NCI-H1930 (cell line): ENCODE measurements at places on chromosomes 16 and 17.

- no peak for DNase-seq
These were observed 309 bp downstream of the DNAH2 start for GRCh38 chr17:7717756-7718350.

DNA sequence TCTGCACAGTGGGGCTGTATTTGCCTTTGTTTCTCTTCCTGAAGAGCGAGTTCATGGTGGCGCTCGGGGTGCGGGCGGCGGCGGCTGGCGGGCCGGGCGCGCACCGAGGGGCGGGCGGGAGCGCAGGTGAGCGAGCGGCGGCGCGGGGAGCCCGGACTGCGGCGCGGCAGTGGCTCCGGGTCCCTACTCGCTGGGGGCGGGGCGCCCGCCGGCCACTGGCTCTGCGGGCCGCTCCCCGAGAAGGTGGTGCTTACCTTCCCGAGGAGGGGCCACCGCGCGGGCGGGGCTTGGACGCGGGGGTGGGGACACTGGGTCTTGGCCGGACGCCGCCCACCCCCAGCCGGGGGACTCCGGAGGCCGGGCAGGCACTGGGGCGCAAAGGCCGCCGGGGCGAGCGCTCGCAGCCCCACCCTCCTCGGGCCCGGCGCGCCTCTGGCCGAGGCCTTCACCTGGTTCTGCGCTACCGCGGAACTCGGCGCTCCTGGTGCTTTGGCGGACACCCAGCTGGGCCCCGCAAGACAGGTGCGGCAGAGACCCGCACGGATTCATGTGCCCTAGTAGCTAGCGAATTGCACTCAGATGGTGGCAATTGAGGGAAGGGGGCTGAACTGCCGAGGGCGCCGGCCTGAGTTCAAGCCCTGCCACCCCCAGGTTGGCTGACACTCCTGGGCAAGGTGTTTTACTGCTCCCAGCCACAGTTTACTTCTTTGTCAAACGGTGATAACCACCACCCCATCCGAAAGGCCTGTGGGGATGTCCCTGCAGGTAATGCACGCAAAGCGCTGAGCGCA is at the start of gene PPL:
TSS of gene PPL (minus strand) at position 158 of the 791 bp plus-strand sequence. CDS start at position 55, 103 bp downstream.
- DNase-seq: peak; percentile 97

- DNase-seq: no peak
These were observed 5.1 kb upstream of the KLHL36 start for GRCh38 chr16:84643180-84643583.

DNA sequence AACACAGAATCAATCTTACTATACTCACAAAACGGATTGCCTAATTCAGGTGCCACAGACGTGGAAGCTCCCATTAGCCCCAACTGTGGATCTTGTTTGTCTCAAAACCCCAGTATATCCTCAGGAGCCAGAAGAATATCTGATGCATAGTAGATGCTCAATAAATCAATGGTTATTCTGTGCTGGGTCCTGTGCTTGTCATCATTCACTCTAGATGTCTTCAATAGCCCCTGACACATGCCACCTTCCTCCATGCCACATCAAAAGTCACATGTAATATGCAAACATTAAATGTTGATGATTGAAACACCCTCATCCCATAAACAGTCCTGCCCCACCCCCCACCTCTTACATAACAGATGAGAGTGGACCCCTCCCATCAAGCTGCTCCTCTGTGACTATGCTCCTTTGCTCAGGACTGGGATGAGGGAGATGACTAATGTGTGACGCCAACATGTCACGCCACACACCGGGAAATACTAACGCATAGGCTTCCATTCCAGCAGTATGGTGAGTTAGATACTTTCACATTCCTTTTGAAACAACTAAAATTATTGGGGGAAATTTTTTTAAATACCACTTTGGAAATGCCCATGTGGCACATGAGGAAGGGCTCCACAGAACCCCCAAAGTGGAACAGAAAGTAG is 267.6 kb upstream of the SDK2 start:
- DNase-seq: no peak

- peak; percentile 32 for DNase-seq
These were observed 34.4 kb downstream of the HNF1B start for GRCh38 chr17:37710344-37710886.

- no peak for DNase-seq
These were observed 1.3 kb downstream of the ZNF750 start for GRCh38 chr17:82838386-82839063.

GRCh38 chr17:81123052-81124048 is 42.0 kb upstream of the PVALEF start:
- no peak for DNase-seq

- no peak for DNase-seq
These were observed 1.9 kb upstream of the CLEC19A start for GRCh38 chr16:19283637-19284036.

DNA sequence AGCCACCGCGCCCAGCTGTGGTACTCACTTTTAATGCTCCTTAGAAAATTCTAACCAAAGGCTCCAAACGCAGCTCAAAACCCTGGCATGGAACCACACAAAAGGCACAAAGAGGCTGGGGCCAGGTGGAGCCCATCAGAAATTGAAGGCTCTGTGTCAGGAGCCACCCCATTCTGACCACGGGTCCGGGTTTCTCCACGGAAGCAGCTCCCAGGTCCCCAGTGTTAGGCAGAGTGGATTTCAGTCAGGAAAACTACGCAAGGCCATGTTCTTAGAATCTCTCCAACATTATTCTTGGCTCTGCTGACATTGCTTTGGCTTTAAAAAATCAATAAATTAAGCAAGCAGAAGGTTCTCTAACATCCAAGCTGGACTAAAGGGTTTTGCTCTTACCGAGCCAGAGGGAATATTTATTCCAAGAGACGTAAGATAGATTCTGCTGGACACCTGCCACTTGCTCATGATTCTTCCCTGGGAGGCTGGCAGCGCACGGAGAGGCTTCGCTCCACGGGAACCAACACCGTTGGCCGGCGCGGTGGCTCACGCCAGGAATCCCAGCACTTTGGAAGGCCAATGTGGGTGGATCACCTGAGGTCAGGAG is 93.5 kb downstream of the NXN start:
- DNase-seq: no peak

DNA sequence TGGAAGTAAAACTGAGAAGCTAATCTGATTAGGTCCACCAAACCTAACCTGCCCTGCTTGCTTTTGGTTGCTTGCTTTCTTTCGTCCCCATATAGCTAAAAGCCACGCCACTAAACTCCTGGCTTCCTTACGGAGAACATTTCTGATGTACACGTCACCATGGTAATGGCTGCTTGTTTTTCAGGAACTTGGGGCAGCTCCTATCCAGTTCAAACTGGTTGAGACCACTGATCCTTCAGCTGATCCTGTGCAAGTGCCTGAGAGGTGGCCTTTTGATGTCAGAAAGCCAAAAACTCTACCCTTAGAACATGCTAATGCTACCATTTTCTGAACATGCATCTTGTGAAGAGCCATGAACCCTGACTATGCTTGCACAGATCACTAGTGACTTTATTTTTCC is 14.4 kb upstream of the DHRS7C start:
- no peak for DNase-seq

GRCh38 chr17:20992416-20992815 is 50.4 kb downstream of the USP22 start:
- DNase-seq: no peak

DNA sequence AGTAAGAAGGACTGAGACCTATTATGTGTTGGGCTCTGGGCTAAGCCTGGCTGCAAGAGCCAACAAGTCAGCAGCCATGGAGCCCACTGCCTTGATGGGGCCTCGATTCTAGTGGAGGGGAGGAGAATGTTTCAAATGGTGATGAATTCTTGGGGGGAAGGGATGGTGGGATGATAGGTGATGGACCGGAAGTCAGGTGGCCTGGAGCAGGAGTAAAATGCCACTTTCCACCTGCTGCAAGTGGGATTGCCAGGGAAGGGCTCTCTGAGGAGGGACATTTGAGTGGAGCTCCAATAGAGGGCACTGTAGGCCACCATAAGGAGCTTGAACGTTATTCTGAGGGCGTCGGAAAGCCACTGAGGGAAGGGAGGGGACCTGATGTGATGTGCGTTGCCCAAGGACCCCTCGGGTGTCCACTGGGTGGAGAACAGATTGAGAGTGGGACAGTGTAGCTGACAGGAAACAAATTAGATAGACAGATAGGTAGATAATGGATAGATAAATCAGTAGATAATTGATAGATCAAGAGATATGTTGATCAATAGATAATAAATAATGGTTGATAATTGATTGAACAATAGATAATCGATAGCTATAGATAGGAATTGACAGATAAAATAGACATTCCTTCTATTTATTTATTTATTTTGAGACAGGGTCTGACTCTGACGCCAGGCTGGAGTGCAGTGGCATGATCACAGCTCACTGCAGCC is 18.2 kb upstream of the NXPH3 start:
- DNase-seq: peak; percentile 48

GRCh38 chr16:67397812-67398545 is 4.7 kb upstream of the TPPP3 start:
- DNase-seq: no peak

DNA sequence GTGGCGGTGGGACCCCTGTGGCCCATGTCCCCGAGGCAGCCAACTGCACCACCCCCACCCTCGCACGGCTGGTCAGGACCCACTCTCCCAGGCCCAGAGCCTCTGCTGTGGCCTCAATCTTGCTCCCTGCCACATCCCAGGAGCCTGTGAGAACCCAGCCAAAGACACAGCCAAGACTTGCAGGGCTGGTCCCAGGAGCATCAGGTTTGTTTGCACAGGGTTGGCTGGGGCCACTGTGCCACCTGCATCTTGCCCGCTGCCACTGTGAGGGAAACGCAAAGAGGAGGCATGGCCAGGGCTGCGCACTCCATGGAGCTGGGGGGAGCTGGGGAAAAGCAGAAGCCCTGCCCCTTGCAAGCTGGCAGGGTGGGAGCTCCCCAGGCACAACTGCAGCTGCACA is 92.5 kb downstream of the SSH2 start:
- DNase-seq: no peak

GRCh38 chr16:49467540-49468372 is 94.2 kb downstream of the C16orf78 start:
- no peak for DNase-seq

- DNase-seq: peak; percentile 7
These were observed at the start of gene MT1A for GRCh38 chr16:56637814-56638750. MT1A (plus strand) TSS chr16:56638666; CDS start chr16:56638739, 73 bp downstream.

- DNase-seq: no peak
These were observed 27.6 kb upstream of the PITPNA start for GRCh38 chr17:1590029-1590746.

GRCh38 chr17:15133826-15134225 is 131.3 kb downstream of the PMP22 start:
- DNase-seq: no peak

- DNase-seq: no peak
These were observed 1.1 kb downstream of the HSD17B1 start for GRCh38 chr17:42553866-42554249.

- no peak for DNase-seq
These were observed 128.0 kb upstream of the CACNG5 start for GRCh38 chr17:66706851-66707450.

GRCh38 chr17:15405058-15405415 is 62.4 kb downstream of the CDRT4 start:
- DNase-seq: no peak

GRCh38 chr17:17783116-17783824 is 53.5 kb downstream of the SREBF1 start:
- DNase-seq: peak; percentile 65

- DNase-seq: no peak
These were observed 97.6 kb downstream of the C16orf78 start for GRCh38 chr16:49471038-49471727.

DNA sequence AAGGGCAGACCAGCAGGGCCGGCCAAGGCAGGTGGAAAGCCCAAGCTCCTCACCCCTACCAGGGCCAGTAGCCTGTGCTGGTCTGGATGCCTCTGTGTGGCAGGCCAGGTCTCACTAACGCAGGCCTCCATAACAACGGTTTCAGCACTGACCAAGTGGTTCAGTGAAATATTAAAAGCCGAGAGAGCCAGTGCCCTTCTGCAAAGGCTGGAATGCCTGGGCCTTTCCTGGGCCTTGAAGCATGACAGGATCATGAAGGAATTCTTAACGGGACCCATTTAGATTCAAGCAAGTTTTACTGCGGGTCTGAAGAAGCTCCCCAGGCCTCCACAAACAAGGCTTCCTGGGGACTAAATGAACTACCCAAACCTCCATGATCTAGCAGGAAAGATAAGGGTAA is 16.3 kb downstream of the ADAD2 start:
- DNase-seq: no peak

DNA sequence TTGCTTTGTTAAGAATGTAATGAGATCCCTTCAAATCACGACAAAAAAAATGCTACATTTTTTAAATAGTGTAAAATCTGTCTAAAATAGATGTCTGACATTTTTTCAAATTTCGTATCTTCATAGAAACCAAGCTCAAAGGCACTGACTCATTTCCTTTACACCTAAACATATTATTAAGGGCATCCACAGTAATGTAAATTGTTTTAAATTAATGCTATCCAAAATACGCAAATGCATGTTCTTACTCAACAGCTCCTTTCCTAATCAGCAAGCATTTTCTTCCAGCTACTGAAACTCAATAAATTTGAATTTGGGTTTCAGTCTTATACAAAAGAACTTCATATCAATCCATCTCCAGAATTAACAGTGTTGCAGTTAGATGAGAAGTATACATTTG is 4.3 kb downstream of the C16orf87 start:
- DNase-seq: no peak

DNA sequence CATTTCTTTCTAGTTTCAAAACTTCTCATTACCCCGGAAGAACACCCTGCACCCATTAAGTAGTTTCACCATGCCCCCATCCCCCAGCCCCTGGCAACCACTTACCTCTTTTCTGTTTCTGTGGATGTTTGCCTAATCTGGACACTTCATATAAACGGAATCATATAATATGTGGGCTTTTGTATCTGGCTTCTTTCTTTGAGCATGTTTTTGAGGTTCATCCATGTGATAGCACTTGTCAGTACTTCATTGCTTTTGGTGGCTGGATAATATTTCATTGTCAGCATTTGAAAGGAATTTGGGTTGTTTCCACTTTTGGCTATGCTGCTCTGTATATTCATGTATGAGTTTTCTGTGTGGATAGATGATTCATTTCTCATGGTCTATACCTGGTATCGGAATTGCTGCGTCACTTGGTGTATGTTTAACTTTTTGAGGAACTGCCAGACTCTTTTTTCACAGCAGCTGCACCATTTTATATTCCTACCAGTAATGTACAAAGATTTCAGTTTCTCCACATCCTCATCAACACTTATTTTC is 30.0 kb upstream of the SLC5A10 start:
- no peak for DNase-seq

DNA sequence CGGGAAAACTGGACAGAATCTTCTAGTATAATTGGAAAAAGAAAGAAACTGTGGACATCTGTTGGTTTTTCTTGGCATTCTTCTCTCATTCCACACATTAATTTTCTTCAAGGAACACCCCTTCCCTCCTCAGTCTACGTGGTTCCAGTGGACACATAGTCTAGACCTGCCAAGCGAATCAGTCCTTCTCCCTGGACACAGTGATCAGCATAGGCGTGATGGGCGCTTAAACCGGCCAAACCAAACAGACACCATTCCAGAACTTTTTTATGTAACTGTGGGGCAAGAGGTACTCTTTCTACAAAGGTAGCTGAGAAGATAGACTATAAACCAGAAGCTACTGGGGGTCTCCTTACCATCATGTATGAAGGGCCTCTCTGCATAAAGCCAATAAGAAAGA is 121.8 kb upstream of the COX10 start:
- DNase-seq: no peak

GRCh38 chr16:16143038-16143763 is 80.1 kb downstream of the ABCC6 start:
- no peak for DNase-seq
